ENCODE measurements at places on chromosomes 12 and 14. TPM values are rescaled to one million over a fixed set of nuclear protein-coding genes. Genes with fewer than 3 reads are reported as not detected.

Gene RAB15
- total RNA-seq, result 20.0 TPM

Gene HRK
- 1.8 TPM for total RNA-seq

Gene PAPOLA
- total RNA-seq, result 76.4 TPM

Gene PMCH
- not detected for total RNA-seq

Gene GSC
- 0.33 TPM for total RNA-seq

Gene RAD51AP1
- 28.5 TPM for total RNA-seq

Gene B4GALNT1
- total RNA-seq, result 42.2 TPM

Measured in A549 treated with AZD2906 at 1 μM for 4 hours (cell line).